Amygdala (tissue), 56 donors: ENCODE measurements at places on chromosomes 1 and 21.

DNA sequence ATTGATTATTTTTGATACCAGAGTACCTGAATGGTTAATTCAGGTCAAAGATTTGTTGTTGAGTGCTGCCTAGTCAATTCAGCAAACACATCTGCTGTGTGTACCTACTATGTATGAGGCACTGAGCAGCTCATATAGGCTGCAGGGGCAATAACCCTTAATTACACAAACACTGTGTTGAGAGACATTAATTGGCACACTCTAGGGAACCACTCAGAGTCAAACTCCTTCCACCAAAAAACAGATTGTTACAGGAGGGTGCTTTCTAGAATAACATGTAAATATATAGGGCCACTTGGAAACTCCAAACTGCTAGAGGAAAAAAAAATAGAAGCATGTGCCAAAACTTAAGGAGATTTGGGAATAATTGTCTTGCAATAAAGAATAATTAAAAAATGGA, 31.3 kb downstream of the UBE2U start:
- no peak for DNase-seq

DNA sequence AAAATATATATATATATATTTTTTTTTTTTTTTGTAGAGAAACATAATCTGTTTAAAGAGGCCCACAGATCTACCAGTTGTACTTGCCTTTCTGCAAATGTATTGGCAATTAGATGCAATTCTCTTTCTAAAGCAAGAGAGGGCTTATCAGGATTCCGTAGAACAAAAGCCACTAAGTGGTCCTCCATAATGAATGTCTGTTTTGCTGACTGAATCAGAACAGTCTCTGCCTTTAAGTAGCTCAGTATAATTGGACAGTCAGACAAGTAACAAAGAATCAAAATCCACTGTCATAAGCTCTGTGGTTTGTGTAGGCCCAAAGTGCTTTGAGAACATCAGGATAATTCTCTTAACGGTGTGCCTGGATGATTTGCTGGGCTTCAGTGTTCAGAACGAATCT, 17.3 kb downstream of the SARS1 start:
- no peak for DNase-seq

DNA sequence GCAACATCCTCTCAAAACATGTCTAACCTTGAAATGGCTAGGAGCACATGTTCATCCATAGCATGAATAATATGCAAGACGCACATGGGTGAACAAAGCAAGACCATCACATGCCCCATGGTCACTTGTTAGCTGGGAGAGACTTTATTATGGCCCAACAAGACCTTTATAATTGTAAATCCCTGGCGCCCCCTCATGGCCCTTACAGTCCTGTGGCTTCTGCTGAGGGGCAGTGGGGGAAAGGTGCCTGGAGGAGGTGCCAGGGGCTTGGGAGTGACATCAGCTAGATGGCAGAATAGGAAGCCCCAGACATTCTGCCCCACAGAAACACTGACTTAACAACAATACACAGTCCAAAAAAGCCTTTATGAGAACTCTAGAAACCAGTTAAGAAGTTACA, 51.7 kb downstream of the CSMD2 start:
- peak; percentile 4 for DNase-seq

DNA sequence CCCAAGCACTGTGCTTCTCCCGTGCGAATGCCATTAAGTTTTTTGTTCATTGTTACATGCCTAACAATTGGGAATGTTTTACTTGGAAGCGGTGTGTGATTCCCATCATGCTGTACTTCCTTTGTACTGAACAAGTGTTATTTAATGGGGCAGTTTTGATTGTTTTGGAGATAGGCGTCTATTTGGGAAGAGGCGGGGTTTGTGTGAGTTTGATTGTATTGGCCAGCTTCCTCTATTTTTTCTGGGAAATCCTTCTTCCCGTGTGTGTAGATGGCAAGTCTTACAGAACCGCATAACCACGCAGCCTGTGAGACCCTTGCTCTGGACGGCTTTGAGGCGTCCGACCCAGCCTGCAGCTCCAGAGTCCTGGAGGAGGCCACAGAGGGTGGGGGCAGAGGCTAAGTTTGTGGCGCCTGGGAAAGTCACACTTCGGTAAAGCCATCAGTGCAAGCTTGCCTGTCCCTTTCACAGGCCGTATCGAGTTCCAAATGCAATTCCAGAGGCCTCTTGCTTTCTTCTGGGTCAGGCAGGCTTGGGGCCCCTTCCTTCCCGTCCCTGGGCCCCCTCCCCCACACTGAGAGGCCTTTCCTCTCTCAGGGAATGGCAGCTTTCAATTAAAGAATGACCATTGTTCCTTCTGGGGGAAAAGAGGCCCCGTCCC, 210.3 kb downstream of the TOMM20 start:
- no peak for DNase-seq

DNA sequence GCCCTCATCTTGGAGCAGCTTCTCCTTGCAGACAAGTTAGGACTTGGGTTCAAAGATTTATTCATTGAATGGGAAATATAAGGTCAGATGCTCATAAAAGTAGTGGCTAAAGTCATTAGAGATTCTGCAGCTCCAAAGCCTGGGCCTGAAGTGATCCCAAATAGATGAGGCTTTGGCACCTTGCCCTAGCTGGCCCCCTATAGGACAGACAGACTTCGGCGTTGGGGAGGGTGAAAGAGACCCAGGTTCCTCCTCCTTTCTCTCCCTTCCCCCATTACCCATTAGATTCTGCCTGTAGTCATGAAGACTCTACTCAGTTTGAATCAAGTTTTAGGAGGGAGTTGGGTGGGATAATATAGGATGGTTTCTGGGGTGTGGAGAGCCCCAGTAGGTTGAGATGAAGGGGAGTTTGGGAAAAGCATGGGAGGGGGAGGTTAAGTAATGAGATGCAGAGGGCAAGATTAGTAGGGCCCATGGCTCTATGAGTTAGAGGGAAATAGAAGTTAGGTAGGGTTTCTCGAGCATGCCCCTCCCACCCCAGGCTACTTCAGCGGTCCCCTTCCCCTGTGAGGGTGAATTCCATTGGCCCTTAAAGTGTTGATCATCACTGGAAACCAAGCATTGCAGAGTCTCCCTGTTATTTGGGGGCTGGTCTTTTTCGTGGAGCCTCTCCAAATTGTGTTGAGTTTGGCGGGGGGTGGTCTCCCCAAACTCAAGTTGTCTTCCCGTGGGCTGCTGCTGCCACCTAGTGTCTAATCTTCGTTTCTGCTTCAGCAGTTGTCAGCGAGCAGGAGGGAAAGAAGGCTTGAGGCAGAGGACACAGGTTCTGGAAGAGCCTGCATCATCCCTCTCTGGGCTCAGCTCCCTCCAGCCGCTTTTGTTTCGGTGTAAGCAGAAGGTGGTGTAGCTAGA, 2.1 kb upstream of the AHDC1 start:
- DNase-seq: peak; percentile 78

DNA sequence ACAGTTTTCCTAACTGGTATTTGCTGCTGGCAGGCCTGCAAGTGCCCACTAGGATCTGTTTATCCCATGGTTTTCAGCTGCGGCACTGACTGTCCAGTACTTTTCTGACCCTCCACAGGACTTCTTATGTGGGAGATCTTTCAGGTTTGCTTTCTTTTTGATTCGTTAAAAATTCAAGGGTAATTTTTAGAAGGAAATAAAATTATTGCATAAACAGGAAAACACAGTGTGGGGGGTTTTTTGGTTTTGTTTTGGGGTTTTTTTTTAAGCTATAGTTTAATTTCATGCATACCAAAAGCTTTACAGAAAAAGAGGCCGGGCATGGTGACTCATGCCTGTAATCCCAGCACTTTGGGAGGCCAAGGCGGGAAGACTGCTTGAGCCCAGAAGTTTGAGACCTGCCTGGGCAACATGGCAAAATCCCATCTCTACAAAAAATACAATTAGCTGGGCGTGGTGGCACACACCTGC, 3.6 kb downstream of the NIBAN1 start:
- no peak for DNase-seq

DNA sequence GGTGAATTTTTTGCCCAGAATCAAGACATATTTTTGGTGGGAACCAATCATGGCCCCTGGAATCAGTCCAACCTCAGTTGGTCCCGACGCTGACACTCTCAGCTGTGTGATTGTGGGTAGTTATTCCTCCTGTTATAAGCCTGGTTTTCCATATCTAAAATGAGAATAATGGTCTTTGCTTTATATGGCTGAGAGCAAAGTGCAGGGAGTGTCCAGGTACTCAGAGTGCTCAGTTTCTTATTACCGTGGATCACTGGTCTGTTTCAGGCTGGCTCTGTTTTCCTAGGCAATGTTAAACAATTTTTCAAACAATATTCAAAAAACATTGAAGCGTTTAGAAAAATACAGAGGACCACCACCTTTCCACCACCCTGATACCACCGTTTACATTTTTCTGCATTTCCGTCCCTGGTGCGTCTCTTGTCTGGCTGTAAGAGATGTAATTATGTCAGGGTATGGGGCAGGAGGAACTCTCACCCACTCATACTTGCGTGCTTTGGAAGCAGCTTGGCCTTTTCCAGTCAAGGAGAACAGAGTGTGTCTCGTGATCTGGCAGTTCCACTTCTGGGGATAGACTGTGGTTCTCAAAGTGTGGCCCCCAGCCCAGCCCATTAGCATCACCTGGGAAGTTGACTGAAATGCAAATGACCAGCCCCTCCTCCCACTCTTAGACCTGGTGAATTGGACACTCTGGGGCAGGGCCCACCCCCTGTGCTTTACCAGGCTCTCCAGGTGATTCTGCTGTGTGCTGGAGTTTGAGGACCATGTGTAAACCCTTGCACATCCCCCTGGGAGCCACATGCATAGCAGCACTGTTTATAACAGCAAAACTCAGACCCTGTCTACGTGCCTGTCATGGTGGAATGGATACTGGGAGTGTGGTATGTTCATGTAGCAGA, 6.8 kb downstream of the MX1 start:
- DNase-seq: no peak

DNA sequence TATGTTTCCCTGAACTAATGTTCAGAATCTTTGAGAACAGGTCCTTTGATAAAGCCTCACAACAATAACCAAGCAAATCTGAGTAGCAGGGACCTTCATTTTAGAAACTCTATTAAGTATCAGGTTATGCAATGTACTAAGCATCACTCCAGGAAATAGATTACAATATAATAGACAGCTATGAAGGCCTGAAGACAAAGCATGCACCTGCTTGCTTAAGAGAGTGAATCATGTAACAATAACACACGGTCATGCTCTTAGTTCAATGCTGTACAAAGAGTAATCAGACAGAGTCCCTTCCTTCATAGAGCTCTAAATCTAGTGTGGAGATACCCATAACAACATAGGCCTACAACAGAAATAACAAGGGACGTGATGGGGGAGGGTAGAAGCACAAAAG, 8.1 kb upstream of the CMPK1 start:
- DNase-seq: no peak

DNA sequence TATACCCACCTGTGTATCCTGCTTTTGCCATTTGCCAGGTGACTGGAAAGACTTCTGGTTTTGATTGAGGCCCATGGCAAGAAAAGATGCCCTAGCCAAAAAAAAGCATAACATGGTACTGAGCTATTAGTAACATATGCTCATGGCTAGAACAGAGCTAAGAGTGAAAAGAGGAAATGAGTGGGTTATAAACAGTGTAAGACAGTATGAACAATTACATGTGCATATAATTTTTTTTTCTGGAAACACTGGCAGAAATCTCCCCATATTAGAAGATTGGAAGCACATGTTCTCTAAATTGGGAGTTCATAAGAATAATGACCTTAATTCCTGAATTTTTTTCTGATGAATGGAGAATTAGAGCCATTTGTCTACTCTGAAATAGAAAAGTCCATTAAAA, 41.2 kb upstream of the PDC start:
- no peak for DNase-seq

DNA sequence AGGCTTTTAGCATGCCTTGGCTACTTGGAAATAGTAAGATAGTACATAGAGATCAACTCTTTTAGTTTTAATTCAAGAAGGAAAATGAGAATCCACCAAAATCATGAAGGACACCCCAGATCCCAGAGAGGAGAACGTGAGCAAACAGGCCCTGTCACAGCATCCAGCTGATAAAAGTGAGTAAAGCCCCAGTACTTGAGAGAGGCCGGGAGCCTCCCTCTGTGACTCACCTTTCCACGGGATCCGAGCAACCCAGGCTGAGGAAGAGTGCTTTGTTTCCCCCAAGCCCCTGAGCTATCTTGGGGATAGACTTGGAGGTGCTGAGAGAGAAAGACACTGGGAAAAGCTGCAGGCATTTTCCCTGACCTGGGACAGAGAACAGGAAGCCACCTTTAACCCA, 238.6 kb downstream of the DUSP10 start:
- no peak for DNase-seq

- DNase-seq: no peak
Observed at GRCh38 chr1:15412175-15412800, 2.6 kb downstream of the EFHD2 start.

GRCh38 chr1:231842441-231842840, 215.9 kb downstream of the DISC1 start:
- no peak for DNase-seq

DNA sequence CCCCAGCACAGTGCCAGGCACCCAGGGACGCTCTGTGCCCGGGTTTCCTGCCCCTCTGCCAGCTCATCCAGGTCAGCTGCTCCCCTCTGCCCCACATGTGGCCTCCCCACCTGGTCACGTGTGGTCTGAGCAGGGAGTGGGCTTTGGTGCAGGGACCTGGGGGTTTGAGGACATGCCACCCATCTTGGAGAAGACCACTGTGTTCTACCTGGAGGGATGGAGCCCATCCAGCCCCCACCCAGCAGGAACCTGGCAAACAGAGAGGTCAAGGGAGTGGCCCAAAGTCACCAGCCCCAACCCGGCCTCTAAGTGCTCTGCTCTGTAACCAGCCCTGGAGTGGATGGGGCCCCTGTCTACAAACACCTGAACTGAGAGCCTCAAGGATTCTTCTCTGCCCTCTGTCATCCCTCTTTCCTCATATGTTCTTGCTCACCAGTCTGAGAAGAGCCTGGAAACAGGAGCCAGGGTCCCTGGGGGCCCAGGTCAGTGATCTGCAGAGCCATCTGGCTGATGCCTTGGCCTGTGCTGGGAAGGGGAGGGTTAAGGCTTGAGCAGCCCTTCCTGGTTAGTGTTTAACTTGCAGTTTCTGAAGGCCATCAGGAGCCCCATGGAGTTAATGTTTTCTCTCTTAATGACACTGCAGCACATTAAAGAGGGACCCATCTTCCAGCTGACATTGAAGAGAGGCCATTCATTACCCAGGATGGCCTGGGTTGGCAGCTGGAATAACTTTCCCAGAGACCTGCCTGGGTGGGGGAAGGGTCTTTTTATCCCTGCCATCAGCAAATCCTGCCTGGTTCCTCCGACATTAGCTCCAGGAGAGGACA, 235.4 kb downstream of the PTPRU start:
- DNase-seq: no peak

- no peak for DNase-seq
Observed at GRCh38 chr1:105210747-105211146, 1461.0 kb downstream of the AMY1C start.

DNA sequence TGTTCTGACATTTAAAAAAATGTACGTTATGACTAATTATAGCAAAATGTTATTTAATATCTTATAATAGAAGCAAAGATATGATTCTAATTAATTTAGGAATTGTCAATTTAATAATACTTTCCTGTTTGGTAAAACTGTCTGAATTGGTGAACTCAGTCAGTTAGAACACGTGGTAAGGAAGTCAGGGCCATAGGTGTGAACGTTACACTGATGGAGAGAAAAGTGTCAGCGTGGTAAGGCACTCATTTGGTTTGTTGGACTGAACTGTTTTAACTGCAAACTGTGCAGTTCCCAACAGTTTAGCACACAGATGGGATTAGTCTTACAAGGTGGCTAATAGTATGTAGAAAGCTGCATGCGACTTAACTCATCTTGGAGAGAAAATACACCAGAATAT, 102.9 kb downstream of the EPB41 start:
- no peak for DNase-seq
